Pulmonary artery endothelial cell (primary cell): ENCODE measurements at places on chromosomes 5 and 9. TPM values are rescaled to one million over a fixed set of nuclear protein-coding genes. Genes with fewer than 3 reads are reported as not detected.

Gene WNT8A
- total RNA-seq: not detected in 2 replicates

Gene TPD52L3
- total RNA-seq: not detected in 2 replicates

Gene C5orf52
- not detected in 2 replicates for total RNA-seq

Gene WWC1
- 0.04 and 0.33 TPM in 2 replicates for total RNA-seq

Gene CCL21
- not detected in 2 replicates for total RNA-seq

Gene CXCL14
- total RNA-seq: not detected in 2 replicates

Gene PDLIM7
- 82.4 and 89.8 TPM in 2 replicates for total RNA-seq

Gene NR2F1
- 31.3 and 32.4 TPM in 2 replicates for total RNA-seq

Gene SCGB3A2
- total RNA-seq: not detected in 2 replicates

Gene HMCN2
- under 0.01 TPM in 2 replicates for total RNA-seq

Gene GFRA3
- total RNA-seq: not detected in 2 replicates

Gene MYOT
- total RNA-seq: not detected in 2 replicates

Gene RNF224
- total RNA-seq: 0.07 TPM in 2 replicates

Gene FAM114A2
- total RNA-seq: 31.9 and 39.0 TPM in 2 replicates

Gene BNC2
- 12.8 and 16.8 TPM in 2 replicates for total RNA-seq

Gene VCP
- total RNA-seq: 684 and 811 TPM in 2 replicates

Gene PCDHGC5
- total RNA-seq: 0.33 and 0.53 TPM in 2 replicates

Gene GADD45G
- total RNA-seq: 0.33 and 0.46 TPM in 2 replicates

Gene TSSK1B
- not detected in 2 replicates for total RNA-seq

Gene ITGA2
- total RNA-seq: 107 and 108 TPM in 2 replicates

Gene RBM18
- total RNA-seq: 6.9 and 11.3 TPM in 2 replicates

Gene GPX8
- 46.2 and 66.8 TPM in 2 replicates for total RNA-seq

Gene PDLIM4
- total RNA-seq: 73.2 and 77.6 TPM in 2 replicates

Gene EGFLAM
- total RNA-seq: 0.53 and 0.59 TPM in 2 replicates

Gene RMRP
- 22,365 and 32,732 TPM in 2 replicates for total RNA-seq

Gene TRAF1
- total RNA-seq: 1.7 and 2.5 TPM in 2 replicates

Gene OMD
- 0.04 and 0.07 TPM in 2 replicates for total RNA-seq

Gene GLRA1
- total RNA-seq: not detected in 2 replicates

Gene ANKRD31
- not detected in 2 replicates for total RNA-seq

Gene FOXD4L6
- 0.07 TPM in 1 of 2 replicates, not detected in the other for total RNA-seq

Gene TRIM7
- total RNA-seq: 15.5 and 16.9 TPM in 2 replicates

Gene CTXN3
- total RNA-seq: not detected in 2 replicates

Gene PRUNE2
- total RNA-seq: 8.4 and 21.2 TPM in 2 replicates

Gene NEURL1B
- total RNA-seq: 0.46 and 0.67 TPM in 2 replicates

Gene CNTLN
- total RNA-seq: 8.6 and 11.0 TPM in 2 replicates

Gene HNRNPA0
- total RNA-seq: 20.6 and 22.2 TPM in 2 replicates

Gene PCDHGA1
- total RNA-seq: 0.20 and 0.28 TPM in 2 replicates

Gene SVEP1
- total RNA-seq: 0.20 and 0.46 TPM in 2 replicates

Gene ELP1
- 30.8 and 43.5 TPM in 2 replicates for total RNA-seq

Gene MVB12B
- total RNA-seq: 1.1 and 1.8 TPM in 2 replicates

Gene PCDHB2
- total RNA-seq: 1.4 and 2.9 TPM in 2 replicates

Gene CDX1
- not detected in 2 replicates for total RNA-seq

Gene EQTN
- total RNA-seq: not detected in 2 replicates

Gene EMB
- total RNA-seq: not detected in 2 replicates

Gene MEGF10
- 0.60 and 0.92 TPM in 2 replicates for total RNA-seq

Gene ESM1
- total RNA-seq: 466 and 764 TPM in 2 replicates

Gene ANKRD20A1
- total RNA-seq: 1.3 and 1.6 TPM in 2 replicates

Gene PCDHGB4
- 9.3 and 12.4 TPM in 2 replicates for total RNA-seq

Gene MZB1
- total RNA-seq: 0.04 TPM in 1 of 2 replicates, not detected in the other

Gene KIF27
- total RNA-seq: 2.3 and 2.7 TPM in 2 replicates

Gene CAMK4
- 2.2 and 5.4 TPM in 2 replicates for total RNA-seq

Gene HDHD3
- total RNA-seq: 5.7 and 6.1 TPM in 2 replicates

Gene CARD9
- total RNA-seq: 0.59 and 1.1 TPM in 2 replicates

Gene RLN2
- 0.35 TPM in 1 of 2 replicates, not detected in the other for total RNA-seq

Gene BARX1
- not detected in 2 replicates for total RNA-seq

Gene PLCXD3
- 0.20 and 3.3 TPM in 2 replicates for total RNA-seq

Gene SH3GL2
- 0.14 and 0.79 TPM in 2 replicates for total RNA-seq

Gene IL3
- total RNA-seq: not detected in 2 replicates

Gene FAM151B
- total RNA-seq: 3.1 and 3.7 TPM in 2 replicates
